ENCODE measurements at places on chromosomes 11 and 22. TPM values are rescaled to one million over a fixed set of nuclear protein-coding genes. Genes with fewer than 3 reads are reported as not detected.

The LMNTD2 gene
- total RNA-seq: 3.3 TPM

The CECR2 gene
- 1.2 TPM for total RNA-seq

The LRRC56 gene
- total RNA-seq: 0.53 TPM

DNA sequence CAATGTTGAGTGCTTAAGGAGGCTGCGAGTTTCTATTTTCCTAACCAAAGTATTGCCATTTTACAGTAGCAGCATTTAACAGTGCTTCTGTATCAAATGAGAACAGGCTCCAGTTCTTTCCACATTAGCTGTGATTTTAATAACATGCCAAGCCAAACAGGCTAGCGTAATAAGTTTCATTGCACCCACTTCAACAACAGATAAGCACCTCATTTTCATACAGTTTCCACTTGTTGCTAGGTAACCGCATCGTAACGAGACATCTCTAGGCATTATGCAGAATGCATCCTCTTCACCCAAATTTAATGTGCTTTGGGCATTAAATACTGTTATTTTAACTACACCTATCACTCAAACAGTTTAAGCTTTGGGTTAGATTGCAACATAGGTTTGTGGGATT is 79.0 kb downstream of the CADM1 start:
- DNase-seq: no peak

GRCh38 chr22:46953968-46954765 is 191.7 kb downstream of the TBC1D22A start:
- DNase-seq: no peak

DNA sequence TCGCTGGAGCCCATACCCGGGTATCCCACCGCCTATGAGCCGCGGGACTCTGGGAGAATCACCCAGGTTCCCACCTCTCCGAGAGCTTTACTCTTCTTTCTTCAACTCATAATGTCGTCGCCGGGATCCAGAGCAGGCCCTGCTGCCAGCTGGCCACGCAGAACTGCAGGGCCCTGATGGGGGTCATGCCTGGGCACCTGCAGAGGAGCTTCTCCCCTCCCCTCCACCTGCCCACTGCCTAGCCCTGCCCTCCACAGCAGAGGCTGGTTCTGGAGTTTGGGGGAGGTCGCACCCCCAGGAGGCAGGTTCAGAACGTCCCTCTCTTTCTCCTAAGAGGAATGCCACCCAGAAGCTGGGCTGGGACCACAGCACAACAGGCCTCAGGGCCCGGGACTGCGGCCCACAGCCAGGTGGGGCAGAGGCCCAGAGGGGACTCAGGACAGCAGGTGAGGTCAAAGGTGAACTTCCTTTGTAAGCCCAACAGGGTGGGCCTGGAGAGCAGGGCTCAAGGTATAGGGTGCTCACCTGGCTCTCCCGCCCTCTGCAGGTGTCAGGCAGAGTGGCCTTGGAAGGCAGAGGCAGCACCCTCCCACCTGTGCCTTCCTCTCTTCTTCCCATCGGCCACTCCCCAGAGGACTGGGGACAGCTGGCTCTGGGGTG is 1.9 kb downstream of the SLC25A45 start:
- no peak for DNase-seq

DNA sequence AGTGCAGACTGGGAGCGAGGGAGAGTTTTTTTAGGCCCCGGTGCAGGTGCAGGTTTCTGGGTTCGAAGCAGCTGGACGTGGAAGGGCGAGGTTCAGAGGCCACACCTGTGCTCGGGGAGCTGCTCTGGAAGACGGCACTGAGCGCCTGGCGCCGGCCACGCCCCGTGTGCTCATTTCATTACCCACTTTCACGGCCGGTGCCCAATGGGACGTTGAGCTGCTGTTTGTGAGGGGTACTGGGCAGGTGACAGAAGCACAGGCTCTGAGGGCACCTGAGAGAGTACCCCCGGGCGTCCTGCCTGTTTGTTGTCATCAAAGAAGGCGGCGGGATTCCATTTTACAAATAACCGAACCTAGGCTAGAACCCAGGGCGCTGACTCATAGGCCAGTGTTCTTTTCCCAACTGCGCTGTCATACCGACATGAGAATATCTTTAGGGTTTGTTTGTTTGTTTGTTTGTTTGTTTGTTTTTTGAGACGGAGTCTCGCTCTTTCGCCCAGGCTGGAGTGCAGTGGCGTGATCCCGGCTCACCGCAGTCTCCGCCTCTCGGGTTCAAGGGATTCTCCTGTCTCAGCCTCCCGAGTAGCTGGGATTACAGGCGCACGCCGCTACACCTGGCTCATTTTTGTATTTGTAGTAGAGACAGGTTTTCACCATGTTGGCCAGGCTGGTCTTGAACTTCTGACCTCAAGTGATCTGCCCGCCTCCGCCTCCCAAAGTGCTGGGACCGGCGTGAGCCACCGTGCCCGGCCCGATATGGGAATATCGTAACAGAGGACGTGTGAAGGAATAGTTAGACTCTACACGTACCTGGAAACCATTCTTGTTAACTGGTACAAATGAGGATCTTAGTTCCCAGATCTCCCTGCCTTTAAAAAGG is 16.6 kb upstream of the SPTBN2 start:
- no peak for DNase-seq

DNA sequence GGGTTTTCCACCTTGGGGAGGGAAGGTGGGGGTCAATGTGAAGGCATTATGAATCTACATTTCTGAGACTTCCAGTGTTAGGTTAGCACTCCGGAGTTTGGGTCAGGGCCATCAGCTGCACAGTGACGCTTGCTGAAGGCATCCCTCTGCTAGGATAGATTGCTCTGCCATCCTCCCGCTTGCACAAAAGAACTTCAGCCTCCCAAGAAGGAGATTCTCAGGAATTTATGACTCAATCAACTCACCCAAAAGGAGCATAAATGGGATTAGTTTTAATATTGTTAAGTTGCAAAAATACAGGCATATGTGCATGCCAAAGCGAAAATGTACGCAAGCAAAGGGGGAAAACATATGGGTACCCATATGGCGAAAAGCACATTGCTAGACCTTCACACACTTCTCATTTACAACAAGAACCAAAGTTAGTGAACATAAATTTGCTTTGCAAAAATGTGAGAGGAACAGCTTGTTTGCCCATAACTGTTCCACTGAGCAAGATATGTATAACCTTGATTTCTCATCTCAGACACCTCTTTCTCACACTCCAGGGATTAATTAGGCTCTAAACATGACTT is 1013.0 kb downstream of the OPCML start:
- no peak for DNase-seq

Measured in glomerular endothelial cell (primary cell).